ENCODE measurements at places on chromosomes 3 and 15. TPM values are rescaled to one million over a fixed set of nuclear protein-coding genes. Genes with fewer than 3 reads are reported as not detected.

The FANCD2OS gene
- not detected for total RNA-seq

The FBXO40 gene
- total RNA-seq = 0.13 TPM

The SPTSSB gene
- 0.16 TPM for total RNA-seq

The CFAP100 gene
- not detected for total RNA-seq

The CLSTN2 gene
- 20.6 TPM for total RNA-seq

The POLQ gene
- 0.63 TPM for total RNA-seq

The ANO10 gene
- total RNA-seq = 42.6 TPM
